ENCODE measurements at places on chromosomes 16 and 17.
A peak's percentile ranks its signal among the peaks of the same experiment; 100 is the strongest.

- H3K4me1 ChIP-seq: no peaks in the 10 kb centered on the region
- H3K27me3 ChIP-seq: no peaks in the 10 kb centered on the region
- no peak for DNase-seq
- no peaks in the 10 kb centered on the region for H3K36me3 ChIP-seq
Observed at GRCh38 chr16:8600144-8600775, 9.9 kb upstream of the TMEM114 start.

DNA sequence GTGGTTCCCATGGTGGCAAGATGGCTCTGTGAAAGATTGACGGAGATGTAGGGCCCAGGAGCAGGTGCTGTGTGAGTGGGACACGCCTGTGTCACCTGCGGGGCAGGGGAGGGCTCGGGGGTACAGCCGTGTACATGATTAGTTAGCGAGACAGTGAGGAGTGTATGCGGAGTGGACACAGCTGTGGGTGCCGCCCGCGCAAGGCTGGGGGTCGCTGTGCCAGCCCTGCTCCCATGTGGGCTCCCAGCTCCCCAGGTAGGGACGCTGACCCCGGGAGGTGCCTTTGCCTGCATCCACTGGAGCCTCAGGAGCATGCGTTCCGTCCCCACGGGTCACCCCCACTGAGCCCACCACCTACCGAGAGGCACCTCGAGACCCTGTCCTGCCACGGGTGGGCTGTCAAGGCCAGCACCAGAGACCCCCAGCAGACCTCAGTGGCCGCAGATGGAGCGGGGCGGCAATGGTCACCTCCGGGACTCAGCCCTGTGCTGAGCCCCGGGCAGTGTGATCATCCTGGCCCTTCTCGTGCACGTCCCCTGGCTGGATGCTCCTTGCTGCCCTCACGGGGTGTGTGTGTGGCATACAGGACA is 7.4 kb downstream of the CAPN15 start:
- no peaks in the 10 kb centered on the region for H3K36me3 ChIP-seq
- H3K27ac ChIP-seq: no peak overlapping the region
- no peaks in the 10 kb centered on the region for H3K27me3 ChIP-seq
- no peak for DNase-seq

DNA sequence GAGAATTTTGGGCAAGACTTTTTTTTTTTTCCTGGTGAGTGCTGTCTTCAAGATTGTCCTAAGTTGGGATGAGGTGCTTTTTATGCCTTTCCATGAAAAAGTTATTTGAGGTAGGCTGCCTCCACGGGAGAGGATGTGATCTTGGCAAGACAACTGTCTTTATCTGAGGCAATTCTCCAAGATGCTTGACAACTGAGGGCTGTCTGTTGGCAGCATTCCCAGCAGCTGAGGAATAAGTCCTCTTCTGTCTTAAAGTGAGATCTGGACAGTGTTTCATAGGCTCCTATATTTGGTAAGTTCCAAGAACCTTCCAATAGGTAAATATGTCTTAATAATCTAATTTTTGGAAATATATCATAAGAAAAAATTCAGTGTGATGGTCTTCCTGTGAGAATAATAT is 662.0 kb downstream of the CDH11 start:
- H3K27me3 ChIP-seq: no peaks in the 10 kb centered on the region
- peak overlapping the region; percentile 63 for H3K27ac ChIP-seq
- DNase-seq: no peak

DNA sequence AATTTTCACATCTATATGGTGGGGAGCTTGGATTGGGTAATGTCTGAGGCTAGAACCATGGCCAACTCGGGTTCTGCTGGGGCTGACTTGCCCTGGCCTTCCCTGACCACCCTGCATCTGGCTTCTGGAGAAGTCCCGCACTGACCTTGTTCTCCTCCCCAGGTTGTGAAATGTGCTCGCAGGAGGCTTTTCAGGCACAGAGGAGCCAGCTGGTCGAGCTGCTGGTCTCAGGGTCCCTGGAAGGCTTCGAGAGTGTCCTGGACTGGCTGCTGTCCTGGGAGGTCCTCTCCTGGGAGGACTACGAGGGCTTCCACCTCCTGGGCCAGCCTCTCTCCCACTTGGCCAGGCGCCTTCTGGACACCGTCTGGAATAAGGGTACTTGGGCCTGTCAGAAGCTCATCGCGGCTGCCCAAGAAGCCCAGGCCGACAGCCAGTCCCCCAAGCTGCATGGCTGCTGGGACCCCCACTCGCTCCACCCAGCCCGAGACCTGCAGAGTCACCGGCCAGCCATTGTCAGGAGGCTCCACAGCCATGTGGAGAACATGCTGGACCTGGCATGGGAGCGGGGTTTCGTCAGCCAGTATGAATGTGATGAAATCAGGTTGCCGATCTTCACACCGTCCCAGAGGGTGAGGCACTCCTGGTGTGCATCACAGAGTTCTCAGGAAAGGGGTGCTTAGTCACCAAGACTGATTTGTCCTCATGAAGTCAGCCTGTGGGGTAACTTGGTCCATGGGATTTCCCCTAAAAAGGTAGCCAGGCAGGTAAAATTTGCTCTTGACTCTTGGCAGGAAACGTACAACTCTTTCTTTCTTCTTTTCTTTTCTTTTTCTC is 6.1 kb downstream of the NOD2 start:
- H3K36me3 ChIP-seq: no peaks in the 10 kb centered on the region
- no peak for DNase-seq
- no peak overlapping the region for H3K4me3 ChIP-seq
- H3K27ac ChIP-seq: no peak overlapping the region

- H3K36me3 ChIP-seq: no peaks in the 10 kb centered on the region
- no peak overlapping the region for H3K4me3 ChIP-seq
- no peaks in the 10 kb centered on the region for H3K4me1 ChIP-seq
- DNase-seq: peak; percentile 8
Observed at GRCh38 chr17:21174713-21175112, 39.2 kb downstream of the TMEM11 start.

DNA sequence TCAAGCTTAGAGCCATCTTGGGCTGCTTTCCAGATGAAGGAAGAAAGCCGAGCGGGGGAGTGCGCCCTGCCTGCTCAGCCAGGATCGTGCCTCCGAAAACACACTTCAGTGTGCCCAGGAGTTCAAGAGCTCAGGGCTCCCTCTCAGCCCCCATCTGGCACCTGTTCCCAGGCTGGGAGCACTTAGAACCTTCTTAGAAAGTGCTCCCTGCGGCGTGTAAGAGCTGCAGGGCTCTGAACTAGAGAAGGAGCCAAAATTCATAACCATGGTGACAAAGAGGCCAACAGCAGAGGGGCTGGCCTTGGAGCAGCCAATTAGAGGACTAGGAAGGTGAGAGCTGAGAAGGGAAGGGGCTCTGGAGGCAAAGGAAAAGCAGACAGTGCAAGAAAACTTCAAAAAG is 59.0 kb upstream of the TNRC6C start:
- H3K27me3 ChIP-seq: peaks cover 34% of the 10 kb centered on the region
- no peak overlapping the region for H3K27ac ChIP-seq
- no peak for DNase-seq
- H3K4me1 ChIP-seq: no peaks in the 10 kb centered on the region

DNA sequence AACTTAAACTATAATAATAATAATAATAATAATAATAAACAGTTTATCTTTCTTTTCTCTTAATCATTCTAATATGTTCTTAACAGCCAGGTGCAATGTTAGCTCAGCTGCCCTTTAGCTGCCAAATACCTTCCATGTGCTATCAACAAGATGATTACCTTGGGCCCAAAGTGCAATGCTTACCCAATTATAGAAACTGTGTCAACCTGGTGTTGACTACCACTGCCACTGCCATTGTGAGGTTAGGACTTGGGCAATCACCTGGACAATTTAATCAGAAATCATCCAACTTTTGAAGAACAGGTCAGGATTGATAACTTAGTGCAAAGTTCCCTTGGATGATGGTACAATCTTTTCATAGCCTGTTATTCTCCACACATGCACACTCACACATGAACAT is 371.8 kb upstream of the SALL1 start:
- no peaks in the 10 kb centered on the region for H3K36me3 ChIP-seq
- no peak for DNase-seq
- no peak overlapping the region for H3K27ac ChIP-seq

DNA sequence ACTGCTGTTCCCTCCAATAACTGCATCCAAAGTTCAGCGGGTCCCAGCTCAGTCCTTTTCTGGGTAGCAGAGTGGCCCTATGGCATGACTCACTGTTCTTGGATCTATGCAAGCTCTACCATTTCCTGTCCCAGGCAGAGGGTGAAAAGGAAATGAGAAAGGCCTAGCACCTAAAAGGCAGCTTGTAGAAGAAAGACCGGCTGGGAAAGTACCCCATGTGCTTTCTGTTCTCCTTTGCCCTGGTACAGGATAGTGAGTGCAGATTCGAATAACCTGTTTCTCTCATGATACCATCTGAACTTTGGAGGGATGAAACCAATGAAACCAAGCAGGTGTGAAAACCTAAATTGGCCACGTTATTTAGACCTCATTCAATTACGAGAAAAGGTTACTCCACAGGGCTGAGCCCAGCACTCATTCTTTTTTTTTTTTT is 12.7 kb upstream of the HASPIN start:
- no peaks in the 10 kb centered on the region for H3K27me3 ChIP-seq
- H3K4me1 ChIP-seq: no peaks in the 10 kb centered on the region
- peaks cover 10% of the 10 kb centered on the region for H3K36me3 ChIP-seq
- H3K4me3 ChIP-seq: no peak overlapping the region
- H3K27ac ChIP-seq: no peak overlapping the region
- DNase-seq: no peak

- peak within 1 kb of the TSS; percentile 80 for H3K4me3 ChIP-seq
- H3K4me1 ChIP-seq: peaks cover 8% of the 10 kb centered on the region
- peak within 1 kb of the TSS; percentile 99 for H3K27ac ChIP-seq
- DNase-seq: peak; percentile 95
- peaks cover 4% of the 10 kb centered on the region for H3K36me3 ChIP-seq
Observed at GRCh38 chr16:3020247-3020603, at the start of gene TNFRSF12A. Gene TNFRSF12A (plus strand): TSS chr16:3020368. CDS start chr16:3020398, 30 bp downstream.

- no peaks in the 10 kb centered on the region for H3K27me3 ChIP-seq
- no peaks in the 10 kb centered on the region for H3K4me1 ChIP-seq
- H3K27ac ChIP-seq: no peak overlapping the region
- H3K4me3 ChIP-seq: no peak overlapping the region
- no peaks in the 10 kb centered on the region for H3K36me3 ChIP-seq
Observed at GRCh38 chr16:81818568-81818896, 39.4 kb downstream of the PLCG2 start.

DNA sequence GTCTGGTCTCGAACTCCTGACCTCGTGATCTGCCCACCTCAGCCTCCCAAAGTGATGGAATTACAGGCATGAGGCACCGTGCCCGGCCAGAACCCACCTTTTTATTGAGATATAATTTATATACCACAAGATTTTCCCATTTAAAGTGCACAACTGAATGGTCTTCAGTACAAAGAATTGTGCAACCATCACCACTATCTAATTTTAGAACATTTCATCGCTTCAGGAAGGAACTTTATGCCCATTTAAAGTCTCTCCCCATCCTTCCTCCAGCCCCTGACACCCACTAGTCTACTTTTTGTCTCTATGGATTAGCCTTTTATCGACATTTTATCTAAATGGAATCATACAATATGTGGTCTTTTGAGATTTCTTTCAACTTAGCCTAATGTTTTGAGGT is 25.4 kb upstream of the HELZ start:
- no peak overlapping the region for H3K27ac ChIP-seq
- H3K36me3 ChIP-seq: no peaks in the 10 kb centered on the region
- no peaks in the 10 kb centered on the region for H3K4me1 ChIP-seq
- no peaks in the 10 kb centered on the region for H3K27me3 ChIP-seq
- no peak overlapping the region for H3K4me3 ChIP-seq

- DNase-seq: no peak
- no peak overlapping the region for H3K27ac ChIP-seq
- peaks cover 30% of the 10 kb centered on the region for H3K36me3 ChIP-seq
- no peaks in the 10 kb centered on the region for H3K4me1 ChIP-seq
- no peak overlapping the region for H3K4me3 ChIP-seq
Observed at GRCh38 chr16:58507195-58507962, 7.4 kb downstream of the NDRG4 start.

GRCh38 chr16:58530179-58530578 is 14.9 kb downstream of the SETD6 start:
- H3K4me3 ChIP-seq: no peak overlapping the region
- H3K27ac ChIP-seq: no peak overlapping the region
- H3K36me3 ChIP-seq: peaks cover 73% of the 10 kb centered on the region
- H3K27me3 ChIP-seq: no peaks in the 10 kb centered on the region

- peaks cover 12% of the 10 kb centered on the region for H3K4me1 ChIP-seq
- no peak overlapping the region for H3K4me3 ChIP-seq
- DNase-seq: no peak
- H3K27ac ChIP-seq: no peak overlapping the region
- H3K36me3 ChIP-seq: no peaks in the 10 kb centered on the region
- no peaks in the 10 kb centered on the region for H3K27me3 ChIP-seq
Observed at GRCh38 chr17:73430848-73431247, 119.0 kb upstream of the CDC42EP4 start.

- DNase-seq: no peak
- H3K4me1 ChIP-seq: no peaks in the 10 kb centered on the region
- H3K36me3 ChIP-seq: no peaks in the 10 kb centered on the region
- H3K27me3 ChIP-seq: 0 out of 2 replicates have a peak, but pooled peaks cover 7% of the 10 kb centered on the region
- H3K4me3 ChIP-seq: no peak overlapping the region
Observed at GRCh38 chr17:8643855-8644506, 13.5 kb upstream of the MYH10 start.

DNA sequence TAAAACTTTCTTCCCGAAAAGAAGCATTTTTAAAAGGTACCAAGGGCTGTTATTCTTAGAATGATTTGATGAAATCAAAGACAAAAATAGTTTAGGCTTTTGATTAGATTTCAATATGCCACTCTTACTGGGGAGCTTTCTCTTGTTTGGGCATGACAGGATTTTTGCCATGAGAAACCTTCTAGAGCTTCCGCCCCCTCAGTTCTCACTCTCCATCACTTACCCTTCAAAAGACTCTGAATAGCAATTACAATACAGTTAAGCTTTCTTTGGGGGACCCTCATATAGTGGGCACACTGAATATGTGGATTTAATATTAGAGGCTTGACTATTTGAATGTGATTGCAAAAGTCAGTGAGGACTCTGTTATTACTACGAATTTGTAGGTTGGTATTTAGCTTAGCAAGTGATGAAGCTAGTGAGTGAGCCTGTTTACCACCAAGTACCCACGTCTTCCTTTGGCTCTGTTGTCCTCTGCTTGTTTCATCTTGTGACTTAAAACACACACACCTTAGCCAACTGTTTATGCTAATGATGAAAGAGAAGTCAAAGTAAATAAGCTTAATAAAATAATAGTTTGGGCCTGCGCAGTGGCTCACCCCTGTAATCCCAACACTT is 158.7 kb upstream of the TBX2 start:
- H3K27me3 ChIP-seq: no peaks in the 10 kb centered on the region
- 0 out of 2 replicates have a peak, but pooled peaks cover under 1% of the 10 kb centered on the region for H3K4me1 ChIP-seq
- H3K27ac ChIP-seq: no peak overlapping the region
- no peaks in the 10 kb centered on the region for H3K36me3 ChIP-seq

All from SK-N-SH (cell line).